ENCODE measurements at places on chromosomes 11 and 22.

GRCh38 chr11:80698637-80699036 is 1257.8 kb upstream of the TENM4 start:
- DNase-seq = no peak

DNA sequence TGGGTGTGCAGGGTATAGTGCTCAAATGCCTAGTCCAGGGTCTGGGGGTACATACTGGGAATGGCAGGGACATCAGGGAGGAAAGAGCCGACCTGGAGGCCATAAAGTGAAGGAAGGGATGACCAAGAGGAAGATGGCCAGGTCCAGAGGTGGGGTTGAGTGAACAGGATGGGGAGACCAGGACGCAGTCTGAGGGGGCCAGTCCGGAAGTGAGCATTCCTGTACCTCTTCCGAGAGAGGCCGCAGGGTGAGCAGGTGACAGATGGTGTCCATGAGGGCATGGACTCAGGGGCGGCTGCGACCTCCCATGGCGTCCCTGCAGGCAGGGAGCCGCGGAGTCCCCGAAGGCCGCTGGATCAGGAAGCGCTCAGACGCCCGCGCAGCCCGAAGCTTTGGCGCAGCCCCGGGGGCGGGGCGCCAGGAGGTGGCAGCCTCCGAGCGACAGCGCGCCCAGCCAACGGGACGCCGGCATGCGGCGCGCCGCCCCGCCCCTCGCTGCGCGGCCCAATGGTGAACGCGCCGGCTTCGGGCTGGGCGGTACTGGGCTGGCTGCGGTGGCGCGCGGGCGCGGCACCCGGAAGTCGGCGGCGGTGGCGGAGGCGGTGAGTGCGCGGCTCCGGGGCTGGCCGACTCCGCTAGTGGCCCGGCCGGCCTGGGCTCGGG is at the start of gene TANGO2:
TANGO2 (plus strand) TSS at position 578 of the 663 bp plus-strand sequence. CDS start 15,689 bp downstream, outside the sequence.
- peak; percentile 96 for DNase-seq

DNA sequence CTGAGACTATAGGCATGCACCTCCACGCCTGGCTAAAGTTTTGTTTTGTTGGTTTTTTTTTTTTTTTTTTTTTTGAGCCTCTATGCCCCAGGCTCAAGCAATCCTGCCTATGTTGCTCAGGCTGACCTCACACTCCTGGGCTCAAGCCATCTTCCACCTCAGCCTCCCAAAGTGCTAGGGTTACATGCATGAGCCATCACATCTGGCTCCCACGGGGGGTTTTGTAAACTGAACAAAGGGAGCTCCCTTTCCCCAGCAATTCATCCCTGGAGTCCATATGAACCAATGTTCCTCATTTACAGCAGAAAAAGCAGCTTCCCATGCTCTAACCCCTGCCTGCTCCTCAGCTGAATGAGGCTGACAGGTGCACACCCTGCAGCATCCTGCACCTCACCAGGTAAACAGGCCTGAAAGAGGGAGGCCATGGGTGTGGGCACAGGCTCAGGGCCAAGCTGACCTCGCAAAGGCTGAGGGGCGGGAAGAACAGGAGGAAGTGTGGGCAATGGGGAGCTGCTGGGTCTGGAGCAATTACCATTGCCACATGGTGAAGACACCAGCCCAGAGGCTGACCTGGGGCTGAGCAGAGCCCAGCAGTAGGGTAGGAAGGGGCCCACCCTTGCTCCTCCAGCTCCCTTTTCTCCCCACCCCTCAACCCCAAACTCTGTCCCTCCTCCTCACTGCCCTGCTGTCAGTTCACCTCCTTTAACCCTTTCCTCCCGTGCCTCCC is 58.2 kb downstream of the RBX1 start:
- no peak for DNase-seq

DNA sequence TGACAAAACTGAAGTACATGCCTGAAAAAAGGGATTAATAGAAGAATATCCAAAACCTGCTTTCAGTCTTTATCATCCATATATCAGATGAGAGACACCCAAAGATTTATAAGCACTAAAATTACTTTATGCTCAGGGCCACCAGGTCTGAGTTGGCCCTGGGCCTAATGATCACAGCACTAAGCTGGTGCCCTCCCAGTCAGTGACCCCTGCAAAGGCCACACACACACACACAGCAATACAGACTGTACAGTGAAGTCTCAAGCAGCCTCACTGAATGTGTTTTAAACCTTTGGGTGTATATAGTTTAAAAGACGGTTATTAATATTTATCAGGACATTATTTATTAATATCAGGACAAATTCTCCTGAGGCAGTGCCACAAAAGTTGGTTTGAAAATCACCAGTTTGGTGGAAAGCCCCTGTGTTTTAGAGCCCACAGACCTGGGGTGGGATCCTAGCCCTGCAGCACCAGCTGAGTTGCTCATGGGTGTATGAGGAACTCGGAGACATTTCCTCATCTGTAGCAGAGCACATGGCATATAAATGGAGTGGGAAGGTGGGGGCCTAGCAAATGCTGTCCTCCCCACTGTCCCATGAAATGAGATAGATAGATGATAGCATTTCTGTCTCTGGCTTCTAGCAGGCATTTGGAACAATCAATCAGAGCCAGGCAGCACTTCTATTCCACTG is 48.4 kb upstream of the HORMAD2 start:
- DNase-seq = no peak

DNA sequence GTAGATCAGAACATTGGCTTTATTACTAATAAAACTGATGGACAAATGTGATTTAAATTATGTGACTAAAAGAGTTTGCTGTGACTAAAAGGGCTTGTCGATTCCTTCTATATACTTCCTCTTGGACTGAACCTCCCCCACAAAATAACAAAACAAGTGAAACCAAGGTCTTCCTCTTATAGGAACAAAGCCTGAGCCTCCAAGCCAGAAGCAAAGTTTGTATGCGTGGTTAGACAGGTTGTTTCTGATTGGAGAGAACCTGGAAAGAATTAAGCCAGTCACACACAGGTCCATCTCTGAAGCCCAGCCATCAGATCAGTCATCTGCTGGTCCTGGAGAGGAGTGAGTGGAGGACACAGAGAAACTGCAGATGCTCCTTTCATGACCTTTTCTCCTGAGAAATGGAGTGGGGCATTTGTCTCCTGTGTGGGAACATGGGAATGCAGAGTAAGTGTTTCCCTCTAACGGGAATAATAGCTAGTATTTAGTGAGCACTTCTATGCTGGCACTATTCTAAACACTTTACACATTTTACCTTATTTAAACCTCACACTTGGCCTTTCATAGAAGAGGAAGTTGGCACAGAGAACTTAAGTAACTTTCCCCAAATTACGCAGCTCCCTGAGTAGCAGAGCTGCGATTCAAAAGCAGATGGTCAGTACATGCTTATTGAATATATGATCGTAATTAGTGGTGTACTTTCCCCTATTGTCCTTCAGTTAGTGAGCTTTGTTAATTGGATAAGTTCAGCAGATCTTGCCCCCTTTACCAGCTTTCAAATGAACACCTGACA is 77.1 kb downstream of the UVRAG start:
- DNase-seq = peak; percentile 72

GRCh38 chr11:122893131-122893530 is 10.6 kb downstream of the JHY start:
- no peak for DNase-seq

DNA sequence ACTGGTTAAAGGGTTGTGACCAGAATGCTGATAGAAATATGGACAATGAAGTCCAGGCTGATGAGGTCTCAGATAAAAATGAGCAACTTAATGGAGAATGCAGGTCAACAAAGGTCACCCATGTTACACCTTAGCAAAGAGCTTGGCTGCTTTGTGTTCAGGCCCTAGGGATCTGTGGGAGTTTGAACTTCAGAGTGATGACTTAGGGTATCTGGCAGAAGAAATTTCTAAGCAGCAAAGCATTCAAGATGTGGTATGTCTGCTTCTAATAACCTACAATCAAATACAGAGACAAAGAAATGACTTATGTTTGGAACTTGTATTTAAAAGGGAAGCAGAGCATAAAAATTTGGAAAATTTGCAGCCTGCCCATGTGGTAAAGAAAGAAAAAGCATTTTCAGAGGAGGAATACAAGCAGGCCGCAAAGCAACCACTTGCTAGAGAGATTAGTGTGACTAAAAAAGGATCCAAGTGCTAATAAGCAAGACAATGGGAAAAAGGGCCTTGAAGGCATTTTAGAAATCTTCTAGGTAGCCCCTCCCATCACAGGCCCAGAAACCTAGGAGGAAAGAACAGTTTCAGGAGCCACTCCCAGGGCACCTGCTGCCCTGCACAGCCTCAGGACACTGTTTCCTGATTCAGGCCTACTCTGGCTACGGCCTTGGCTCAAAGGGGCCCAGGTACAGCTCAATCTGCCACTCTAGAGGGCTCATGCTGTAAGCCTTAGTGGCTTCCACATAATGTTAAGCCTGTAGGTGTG is 41.3 kb downstream of the TNKS1BP1 start:
- no peak for DNase-seq

- no peak for DNase-seq
Measured at GRCh38 chr11:68429661-68430060, 30.9 kb upstream of the PPP6R3 start.

GRCh38 chr11:78893996-78894395 is 319.3 kb upstream of the NARS2 start:
- DNase-seq = no peak

GRCh38 chr11:111730871-111731591 is 35.2 kb downstream of the PPP2R1B start:
- no peak for DNase-seq

GRCh38 chr11:103623933-103624332 is 412.5 kb upstream of the DDI1 start:
- no peak for DNase-seq

DNA sequence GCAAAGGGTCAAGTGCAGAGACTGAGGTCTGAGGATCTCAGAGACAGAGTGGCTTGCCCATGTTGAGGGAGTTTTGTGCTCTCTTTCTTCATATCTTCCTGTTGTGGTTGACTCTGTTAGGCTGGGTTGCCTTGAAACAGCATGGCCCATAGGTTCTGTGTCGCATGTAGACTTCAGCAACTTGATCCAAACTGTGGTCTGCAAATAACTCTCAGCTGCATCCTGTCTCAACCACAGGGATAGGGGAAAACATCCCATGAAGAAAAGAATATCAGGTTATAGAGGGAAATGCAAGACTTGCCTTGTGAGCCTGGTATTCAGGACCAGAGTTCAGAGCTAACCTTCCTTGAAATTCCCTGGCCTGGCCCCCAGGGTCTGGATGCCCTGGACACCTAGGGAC is 69.4 kb downstream of the FLI1 start:
- DNase-seq = no peak

GRCh38 chr11:110509472-110509871 is 79.7 kb downstream of the FDX1 start:
- DNase-seq = no peak
